Pulmonary artery endothelial cell (primary cell): ENCODE measurements at places on chromosomes 11 and 22. TPM values are rescaled to one million over a fixed set of nuclear protein-coding genes. Genes with fewer than 3 reads are reported as not detected.

Gene MYO7A
- total RNA-seq: 0.13 and 0.18 TPM in 2 replicates

Gene MAP6
- total RNA-seq: 0.13 and 0.14 TPM in 2 replicates

Gene ARHGAP20
- total RNA-seq: 1.8 and 2.6 TPM in 2 replicates

Gene BTBD18
- total RNA-seq: not detected in 2 replicates

Gene SESN3
- total RNA-seq: 1.7 and 16.5 TPM in 2 replicates

Gene MMP7
- total RNA-seq: 0.11 TPM in 1 of 2 replicates, not detected in the other

Gene IRAG1
- 0.13 and 0.25 TPM in 2 replicates for total RNA-seq

Gene SYT8
- not detected in 2 replicates for total RNA-seq

Gene LINC01488
- total RNA-seq: not detected in 2 replicates

Gene OR56A1
- total RNA-seq: not detected in 2 replicates

Gene APOA4
- not detected in 2 replicates for total RNA-seq

Gene OR52H1
- not detected in 2 replicates for total RNA-seq

Gene ANO3
- total RNA-seq: 0.04 TPM in 1 of 2 replicates, not detected in the other

Gene SCGB1D2
- total RNA-seq: not detected in 2 replicates

Gene AMPD3
- total RNA-seq: 0.66 and 3.4 TPM in 2 replicates

Gene PATE4
- not detected in 2 replicates for total RNA-seq

Gene THRSP
- total RNA-seq: not detected in 2 replicates
